Testis (tissue), 5 donors: ENCODE measurements at places on chromosomes 11 and 22.

DNA sequence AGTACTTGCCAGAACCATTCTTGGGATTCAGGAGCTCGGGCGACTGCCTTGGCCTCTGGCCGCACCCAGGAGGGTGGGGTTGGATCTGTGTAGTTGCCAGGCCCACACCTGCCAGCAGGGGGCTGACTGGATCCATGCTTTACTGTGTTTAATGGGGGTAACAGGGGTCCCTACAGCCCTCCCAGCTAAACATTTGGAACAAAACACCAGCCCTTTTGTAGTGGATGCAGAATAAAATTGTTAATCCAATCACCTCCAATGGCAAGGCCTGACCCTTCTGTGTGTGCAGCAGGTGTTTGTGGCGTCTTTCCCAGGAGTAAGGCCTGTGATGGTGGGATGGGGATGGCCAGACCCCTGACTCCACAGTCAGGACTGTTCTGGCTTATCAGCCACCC lies 22.5 kb downstream of the SUN2 start:
- peak; percentile 56 for DNase-seq

- DNase-seq: no peak
These were observed 28.4 kb downstream of the ARHGAP32 start for GRCh38 chr11:129163714-129164164.

- no peak for DNase-seq
These were observed 71.2 kb downstream of the FBXO7 start for GRCh38 chr22:32545801-32546200.

DNA sequence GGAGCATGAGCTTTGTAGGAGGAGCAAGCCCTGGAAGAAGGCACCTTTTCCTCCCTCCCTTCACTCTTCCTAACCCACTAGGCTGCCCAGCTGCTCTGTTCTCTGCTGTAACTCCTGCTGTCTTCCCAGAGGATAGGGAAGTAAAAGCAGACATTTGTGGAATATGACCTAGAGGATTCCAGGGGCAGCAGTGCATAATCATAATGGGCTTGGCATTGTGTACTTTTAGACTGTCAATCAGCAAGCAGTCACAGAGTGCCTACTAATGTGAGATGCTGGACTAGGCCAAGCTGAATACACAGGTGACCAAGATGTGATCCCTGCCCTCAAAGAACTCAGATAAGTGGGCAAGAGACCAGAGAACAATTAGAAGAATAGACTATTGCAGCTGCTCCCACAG lies 133.0 kb downstream of the NAV2 start:
- DNase-seq: no peak

GRCh38 chr11:60932605-60933356 lies 8.5 kb downstream of the TMEM132A start:
- DNase-seq: no peak

- peak; percentile 70 for DNase-seq
These were observed 49.8 kb upstream of the CYP2D6 start for GRCh38 chr22:42180349-42180842.
